ENCODE measurements at places on chromosomes 4 and X.
A peak's percentile ranks its signal among the peaks of the same experiment; 100 is the strongest.

DNA sequence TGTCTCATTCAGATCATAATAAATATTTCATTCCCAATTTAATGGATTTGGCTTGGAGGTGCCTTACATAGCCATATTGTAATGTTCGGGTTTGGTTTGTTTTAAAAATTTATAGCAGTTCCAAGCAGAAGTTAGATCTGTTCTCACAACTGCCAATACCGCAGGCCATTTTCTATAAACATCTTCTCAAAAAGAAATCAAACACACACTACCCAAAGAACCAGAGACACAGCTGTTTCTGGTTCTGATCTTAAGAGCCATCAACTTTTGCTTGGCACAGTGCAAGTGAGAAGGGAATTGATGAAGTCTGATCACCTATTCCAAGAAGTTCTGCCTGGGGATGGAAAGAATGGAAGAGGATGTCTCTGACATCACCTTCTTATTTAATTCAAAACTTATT is 22.9 kb downstream of the MID1IP1 start:
- DNase-seq, result no peak

GRCh38 chr4:13766761-13767540 is 139.4 kb upstream of the BOD1L1 start:
- no peak for DNase-seq

- peak; percentile 27 for DNase-seq
These were observed at the start of gene ARHGAP4 for GRCh38 chrX:153925739-153926551. Gene ARHGAP4, minus strand, starts transcription at chrX:153926264. Its CDS starts 62 bp downstream, at chrX:153926202.

DNA sequence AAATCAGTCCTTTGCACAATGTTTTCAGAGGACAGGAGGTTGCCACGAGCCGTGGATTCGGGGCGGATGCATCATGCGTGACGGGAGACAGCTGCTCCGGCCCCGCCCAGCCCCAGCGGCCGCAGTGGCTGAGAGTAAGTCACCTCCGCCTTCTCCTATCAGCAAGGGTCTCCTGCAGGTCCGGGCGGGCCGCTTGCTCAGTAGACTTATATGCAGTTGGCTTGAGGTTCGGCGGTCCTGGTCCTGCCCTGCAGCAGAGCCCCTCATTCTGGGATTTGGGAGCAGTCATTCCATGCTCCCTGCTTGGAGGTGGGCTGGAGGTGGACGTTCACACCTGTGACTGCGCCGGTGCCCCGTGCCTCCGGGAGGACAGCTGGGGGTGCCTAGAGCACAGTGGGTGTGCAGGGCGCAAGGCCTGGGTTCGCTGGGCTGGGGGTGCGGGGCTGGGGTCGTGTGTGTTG is 86.3 kb upstream of the ADRA2C start:
- DNase-seq, result no peak

- DNase-seq, result no peak
These were observed 108.2 kb upstream of the MAMLD1 start for GRCh38 chrX:150254909-150255308.

- DNase-seq, result no peak
These were observed 22.9 kb upstream of the TMEM255A start for GRCh38 chrX:120334151-120334550.

GRCh38 chr4:121122661-121123060 is 41.5 kb downstream of the TNIP3 start:
- no peak for DNase-seq

DNA sequence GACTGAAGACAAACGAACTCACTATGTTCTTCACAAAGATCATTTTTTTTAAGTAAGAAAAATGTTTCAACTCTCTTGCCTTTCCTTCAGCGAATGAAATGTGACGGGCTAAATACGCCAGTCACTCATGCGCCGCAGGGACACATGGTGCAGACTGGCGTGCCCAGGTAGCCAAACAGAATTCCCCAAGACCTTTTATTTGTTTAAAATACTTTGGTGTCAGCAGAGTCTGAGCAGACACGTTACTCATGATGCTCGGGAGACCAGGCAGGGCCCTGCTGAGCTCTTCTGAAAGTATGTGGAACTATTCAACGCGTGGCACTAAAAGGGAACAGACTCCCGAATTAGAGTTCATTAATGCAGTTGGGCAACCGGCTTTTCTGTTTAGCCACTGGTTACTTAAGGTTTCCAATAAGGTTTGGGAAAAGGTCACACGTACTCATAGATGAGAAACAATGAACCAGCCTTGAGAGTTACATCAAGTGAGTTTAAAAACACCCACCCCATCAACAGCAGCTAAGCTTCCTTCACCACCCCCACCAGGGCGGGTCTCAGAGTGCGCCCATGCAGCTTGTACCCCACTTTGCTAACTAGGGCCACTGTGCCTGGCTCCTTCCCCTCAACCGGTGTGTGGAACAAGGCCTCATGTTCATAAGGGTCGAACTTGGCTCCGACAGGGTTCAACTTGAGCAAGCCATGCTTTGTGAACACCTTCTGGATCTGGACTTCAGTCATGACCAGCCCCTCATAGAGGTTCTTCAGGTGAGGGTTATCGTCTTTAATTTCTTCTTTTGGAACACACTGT is 7.3 kb downstream of the GRPEL1 start:
- DNase-seq, result no peak

DNA sequence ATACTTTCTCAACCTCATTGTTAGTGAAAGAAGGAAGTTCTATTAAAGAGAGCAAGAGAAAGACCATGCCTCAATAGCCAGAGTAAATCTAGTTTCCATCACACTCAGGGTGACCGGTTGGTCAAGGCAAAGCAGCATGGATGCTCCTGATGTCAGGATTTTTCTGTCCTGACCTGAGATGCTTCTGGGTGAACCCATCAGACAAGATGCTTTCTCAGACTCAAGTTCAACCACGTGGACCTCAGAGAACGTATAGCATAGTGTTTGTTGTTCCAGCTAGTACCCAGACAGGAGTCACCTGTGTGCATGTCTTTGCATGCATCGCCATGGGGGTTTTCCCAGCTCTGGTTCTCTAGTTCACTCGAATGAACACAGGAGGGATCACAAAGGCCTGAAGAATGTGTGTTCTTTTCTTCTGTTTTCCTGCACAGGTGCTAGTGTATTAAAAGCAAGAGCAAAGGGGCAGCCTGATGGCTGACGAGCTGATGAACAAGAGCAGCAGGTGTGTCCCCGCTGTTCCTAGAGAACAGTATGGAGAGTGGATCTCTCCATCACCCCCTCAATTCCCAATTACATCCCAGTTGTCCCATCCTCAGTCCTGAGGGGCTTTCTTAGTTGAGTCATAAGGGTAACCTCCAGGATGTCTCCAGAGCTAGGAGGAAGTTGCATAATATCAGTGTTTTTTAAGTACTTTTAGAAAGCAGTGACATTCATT is 110.5 kb upstream of the ENPP6 start:
- no peak for DNase-seq

DNA sequence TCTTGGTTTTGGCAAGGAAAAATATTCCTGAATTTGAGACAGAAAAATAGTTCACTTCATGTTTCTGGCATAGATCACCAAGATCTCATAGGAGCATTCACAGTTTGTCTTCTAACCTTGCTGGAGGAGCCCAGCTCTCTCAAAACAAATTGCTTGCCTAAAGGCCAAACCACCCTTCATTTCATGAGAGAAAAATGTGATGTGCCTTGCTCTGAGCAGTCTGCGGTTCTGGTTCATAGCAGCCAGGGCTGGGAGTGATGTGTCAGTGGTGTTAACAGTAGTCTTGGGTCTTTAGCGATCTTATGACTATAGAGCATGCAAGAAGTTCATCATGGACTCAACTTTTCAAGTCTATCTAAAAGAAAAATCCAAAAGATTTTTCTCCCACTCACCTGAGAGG is 183.3 kb downstream of the DCLK2 start:
- no peak for DNase-seq

GRCh38 chr4:85700362-85700761 is 225.4 kb downstream of the ARHGAP24 start:
- no peak for DNase-seq

DNA sequence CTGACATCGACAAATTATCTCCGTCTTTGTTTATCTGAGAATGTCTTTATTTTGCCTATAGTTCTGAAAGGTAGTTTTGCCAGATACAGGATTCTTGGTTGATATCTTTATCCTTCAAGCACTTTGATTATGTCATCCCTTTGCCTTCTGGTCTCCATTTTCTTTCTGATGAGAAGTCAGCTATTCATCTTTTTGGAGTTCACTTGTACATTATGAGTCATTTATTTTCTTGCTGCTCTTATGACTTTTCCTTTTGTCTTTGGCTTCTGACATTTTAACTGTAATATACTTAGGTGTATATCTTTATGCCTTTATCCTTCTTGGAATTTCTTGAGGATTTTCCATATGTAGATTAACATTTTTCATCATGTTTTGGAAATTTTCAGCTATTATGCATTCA is 51.4 kb downstream of the SHROOM4 start:
- no peak for DNase-seq

DNA sequence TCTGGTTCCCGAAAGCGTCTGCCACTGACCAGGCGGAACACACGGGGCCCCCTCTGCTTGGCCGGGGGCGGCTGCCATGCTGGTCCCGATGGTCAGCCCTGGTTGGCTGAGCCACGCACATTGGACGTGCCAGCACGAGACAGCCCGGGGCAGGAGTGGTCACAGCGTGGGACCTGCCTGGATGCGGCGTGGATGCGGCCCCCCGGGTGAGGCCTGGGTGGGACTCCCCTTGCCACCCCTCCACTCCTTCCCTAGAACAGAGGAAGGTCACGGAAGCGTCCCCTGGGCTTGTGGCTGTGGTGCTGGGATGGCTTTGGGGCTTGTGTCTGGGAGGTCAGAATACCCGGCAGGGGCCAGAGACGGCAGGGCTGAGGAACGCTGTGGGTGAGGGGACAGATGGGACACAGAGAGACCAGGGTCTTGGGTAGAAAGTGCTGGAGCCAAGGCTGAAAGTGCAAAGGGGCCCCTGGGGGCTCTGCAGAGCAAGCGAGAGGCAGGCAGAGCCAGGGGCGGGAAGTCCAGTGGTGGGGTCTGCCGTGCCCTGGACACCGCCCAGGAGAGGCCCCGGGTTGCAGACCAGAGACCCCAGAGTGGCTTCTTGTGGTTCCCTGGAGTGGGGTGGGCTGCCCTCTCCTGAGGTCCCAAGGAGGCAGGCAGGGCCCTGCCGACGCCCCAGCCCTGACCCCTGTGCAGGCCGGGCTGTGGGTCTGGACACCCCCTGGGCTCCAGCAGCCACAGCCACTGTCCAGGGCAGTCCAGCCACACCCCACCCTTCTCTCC is 8.6 kb upstream of the CPLX1 start:
- DNase-seq, result no peak

GRCh38 chr4:70722199-70722791 is 531 bp downstream of the RUFY3 start:
- DNase-seq, result peak; percentile 31

Measured in activated CD4-positive, alpha-beta T cell treated with anti-CD3 and anti-CD28 coated beads, Interleukin-2, amount 50 U/mL, for 4 hours (primary cell).